ENCODE measurements at places on chromosomes 13 and 19.

- DNase-seq, result no peak
These were observed 69.6 kb downstream of the RNASEH2B start for GRCh38 chr13:50979187-50979586.

- DNase-seq, result no peak
These were observed 245.1 kb downstream of the MAB21L1 start for GRCh38 chr13:35231426-35231825.

DNA sequence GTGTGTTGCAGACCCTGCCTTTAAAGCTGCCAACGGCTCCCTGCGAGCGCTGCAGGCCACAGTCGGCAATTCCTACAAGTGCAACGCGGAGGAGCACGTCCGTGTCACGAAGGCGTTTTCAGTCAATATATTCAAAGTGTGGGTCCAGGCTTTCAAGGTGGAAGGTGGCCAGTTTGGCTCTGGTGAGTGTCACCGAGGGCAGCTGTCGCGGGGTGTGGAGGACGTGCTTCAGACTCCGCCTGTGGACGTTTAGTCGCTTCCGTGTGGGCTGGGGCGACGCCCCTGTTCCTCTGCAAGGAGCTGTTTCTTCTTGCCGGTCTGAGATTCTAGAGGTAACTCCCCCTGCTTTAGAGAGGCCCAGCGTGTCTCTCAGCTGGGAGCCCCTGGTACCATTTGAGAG is 24.5 kb downstream of the LAMP1 start:
- no peak for DNase-seq

- DNase-seq, result no peak
These were observed 991.7 kb downstream of the EFNB2 start for GRCh38 chr13:105543742-105544141.

- no peak for DNase-seq
These were observed 2097.0 kb downstream of the PCDH9 start for GRCh38 chr13:65133094-65133493.

DNA sequence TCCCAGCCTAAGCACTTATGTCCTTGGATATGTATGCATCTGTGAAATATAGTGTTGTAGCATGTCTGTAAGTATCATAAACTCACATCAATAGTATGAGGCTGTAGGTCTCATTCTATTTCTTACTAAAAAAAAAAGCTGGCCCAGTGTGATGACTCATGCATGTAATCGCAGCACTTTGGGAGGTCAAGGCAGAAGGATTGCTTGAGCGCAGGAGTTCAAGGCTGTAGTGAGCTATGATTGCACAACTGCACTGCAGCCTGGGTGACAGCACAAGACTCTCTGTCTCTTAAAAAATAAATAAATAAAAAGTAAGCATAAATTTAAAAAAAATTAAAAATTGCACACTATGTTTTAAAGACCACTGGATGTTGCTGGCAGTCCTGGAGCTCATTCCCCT is 79.1 kb upstream of the SPATA13 start:
- no peak for DNase-seq

- no peak for DNase-seq
These were observed 1.7 kb upstream of the ELANE start for GRCh38 chr19:850221-850978.

Measured in stimulated activated naive CD8-positive, alpha-beta T cell treated with anti-CD3 and anti-CD28 coated beads, Interleukin-15, amount 100 ng/mL, for 72 hours (primary cell).